Osteoblast (primary cell): ENCODE measurements at places on chromosomes 3 and 15. TPM values are rescaled to one million over a fixed set of nuclear protein-coding genes. Genes with fewer than 3 reads are reported as not detected.

DNA sequence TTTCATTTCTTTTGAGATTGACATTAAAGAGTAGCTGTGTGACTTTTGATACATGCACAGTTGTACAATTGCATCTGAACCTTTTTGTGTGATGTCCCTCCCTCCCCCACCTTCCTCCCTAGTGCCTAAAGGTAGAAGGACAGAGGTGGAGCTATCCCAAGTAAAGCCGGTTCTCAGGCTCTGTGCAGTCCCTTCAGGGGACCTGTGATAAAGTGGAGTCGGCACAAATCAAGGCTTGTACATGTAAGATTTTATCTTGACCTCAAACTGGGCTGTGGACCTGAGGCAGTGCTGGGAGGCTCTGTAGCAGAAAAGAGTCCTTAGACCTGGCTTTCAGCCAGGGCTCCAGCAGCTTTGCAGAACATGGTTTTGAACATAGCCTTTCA lies 55.5 kb upstream of the CMTM7 start:
- no peak for DNase-seq

- DNase-seq: no peak
Observed at GRCh38 chr3:67781218-67781617, 126.8 kb upstream of the SUCLG2 start.

DNA sequence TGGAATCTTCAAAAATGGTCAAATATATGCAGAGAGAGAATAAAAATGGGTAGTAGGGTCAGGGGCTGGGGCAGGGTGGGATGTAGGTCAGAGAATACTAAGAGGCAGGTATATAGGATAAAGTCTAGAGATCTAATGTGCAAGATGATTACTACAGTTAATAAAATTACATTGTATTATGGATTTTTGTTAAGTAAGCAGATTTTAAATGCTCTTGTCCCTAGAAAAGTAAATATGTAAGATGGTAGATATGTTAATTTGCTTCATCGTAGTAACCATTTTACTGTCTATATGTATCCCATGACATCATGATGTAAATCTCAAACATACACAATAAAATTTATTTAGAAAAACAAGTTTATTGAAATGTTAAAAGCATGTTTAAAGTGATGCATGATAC lies 1051.4 kb downstream of the AGBL1 start:
- DNase-seq: no peak

DNA sequence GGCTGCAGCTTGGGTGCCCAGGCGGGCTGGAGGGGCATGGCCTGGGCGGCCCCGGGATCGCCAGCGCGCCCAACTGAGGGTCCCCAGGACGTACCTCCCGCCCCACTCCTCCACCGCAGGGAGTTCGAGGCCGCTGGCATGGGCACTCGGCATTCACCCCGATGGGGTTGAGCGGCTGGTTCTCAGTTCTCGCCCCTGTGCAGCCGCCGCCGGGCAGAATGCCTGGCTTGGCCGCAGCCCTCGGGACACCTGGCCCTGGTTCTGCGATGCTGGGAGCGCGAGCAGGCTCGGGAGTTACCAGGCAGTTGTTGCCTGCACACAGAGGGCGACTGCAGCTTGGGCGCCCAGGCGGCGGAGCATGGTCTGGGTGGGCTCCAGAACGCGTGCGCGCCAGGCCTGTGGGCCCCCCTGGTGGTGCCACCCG lies 121.4 kb downstream of the LMLN start:
- no peak for DNase-seq

GRCh38 chr3:52084954-52085680 lies 28.7 kb upstream of the DUSP7 start:
- peak; percentile 71 for DNase-seq

- no peak for DNase-seq
Observed at GRCh38 chr15:55707518-55707917, 35.4 kb downstream of the PRTG start.

GRCh38 chr3:61181874-61182273 lies 69.4 kb downstream of the FHIT start:
- peak; percentile 49 for DNase-seq

DNA sequence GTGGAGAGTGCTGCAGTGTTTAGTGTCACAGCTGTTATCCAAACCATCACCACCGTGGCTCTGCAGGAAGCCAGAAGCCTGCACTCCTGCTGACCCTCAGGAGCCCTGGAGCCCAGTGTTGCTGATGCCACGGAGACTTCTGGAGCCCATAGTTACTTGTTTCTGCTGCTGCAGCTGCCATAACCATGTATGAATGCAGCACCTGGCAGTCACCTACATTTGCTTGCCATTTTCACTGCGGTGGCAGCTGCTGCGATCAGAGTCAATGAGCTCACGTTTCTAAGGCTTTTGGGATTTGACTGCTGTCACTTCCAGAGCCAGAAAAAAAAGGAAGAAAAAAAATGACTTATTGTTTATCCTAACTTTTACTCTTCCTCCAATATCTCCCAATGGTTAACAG lies 299.2 kb upstream of the THRB start:
- DNase-seq: no peak

- DNase-seq: peak; percentile 86
Observed at GRCh38 chr3:171770689-171771620, 39.3 kb downstream of the PLD1 start.

- DNase-seq: no peak
Observed at GRCh38 chr3:87979527-87979926, 79.3 kb downstream of the CGGBP1 start.

DNA sequence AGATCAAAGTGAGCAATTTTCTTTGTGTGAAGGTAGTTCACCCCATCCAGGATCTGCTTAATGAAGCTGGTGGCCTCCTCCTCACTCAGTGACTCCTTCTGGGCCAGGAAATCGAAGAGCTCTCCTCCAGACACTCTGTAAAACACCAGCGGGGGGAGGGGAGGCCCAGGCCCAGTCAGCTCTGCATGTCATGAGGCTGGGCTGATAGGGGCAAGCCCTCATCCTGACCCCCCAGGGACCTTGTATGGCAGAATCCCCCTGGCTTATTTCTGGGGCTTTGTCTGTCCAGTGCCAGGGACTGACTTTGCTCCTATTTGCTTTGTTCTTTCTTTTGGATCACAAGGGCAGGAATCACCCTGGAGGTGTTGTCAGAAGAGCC lies 74.9 kb downstream of the DAPK2 start:
- DNase-seq: no peak

GRCh38 chr15:49060710-49061495 lies 14.7 kb upstream of the SECISBP2L start:
- DNase-seq: peak; percentile 48

- DNase-seq: no peak
Observed at GRCh38 chr3:33403756-33404155, 36.4 kb downstream of the UBP1 start.

GRCh38 chr3:172132721-172133311 lies 93.4 kb downstream of the FNDC3B start:
- no peak for DNase-seq

GRCh38 chr3:28743831-28744230 lies 395.2 kb upstream of the AZI2 start:
- no peak for DNase-seq

DNA sequence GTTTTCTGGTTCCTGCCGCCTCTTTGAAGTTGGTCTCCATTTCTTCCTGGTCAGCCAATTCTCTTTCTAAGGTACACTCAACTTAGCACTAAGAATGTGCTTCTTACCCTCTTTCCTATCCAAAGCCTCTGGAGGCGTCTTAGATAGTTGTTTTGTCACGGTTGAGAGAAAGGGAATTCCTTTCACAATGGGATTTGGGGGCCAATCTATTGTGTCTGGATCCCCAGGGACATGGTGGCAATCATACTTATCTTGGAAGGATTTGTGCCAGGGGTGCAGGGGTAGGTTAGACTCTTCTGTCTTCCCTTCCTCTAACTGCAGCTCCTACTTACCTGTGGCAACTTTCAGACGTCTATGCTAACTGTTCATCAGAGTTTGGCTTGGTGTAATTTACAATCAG lies 287.1 kb downstream of the SOX2 start:
- no peak for DNase-seq

GRCh38 chr15:87722941-87723691 lies 533.4 kb downstream of the NTRK3 start:
- DNase-seq: peak; percentile 51

DNA sequence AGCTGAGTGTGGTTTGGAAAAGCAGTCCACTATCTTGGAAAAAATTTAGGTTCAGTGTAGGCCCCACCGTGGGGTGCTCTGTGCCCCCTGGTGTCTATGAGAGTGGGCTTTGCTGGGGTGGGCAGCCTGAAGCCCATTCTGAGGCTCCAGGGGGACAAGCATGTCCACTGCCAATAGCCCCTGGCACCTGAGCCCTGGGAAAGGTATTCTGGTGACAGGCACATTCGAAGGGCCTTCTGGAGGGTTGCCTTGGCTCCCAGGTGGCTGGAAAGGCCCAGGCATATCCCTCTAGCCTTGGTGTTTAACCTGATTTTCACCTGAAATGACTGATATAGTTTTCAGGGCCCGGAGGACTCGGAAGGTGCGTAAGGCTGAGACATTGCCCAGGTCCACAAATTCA lies 36.1 kb downstream of the SCN5A start:
- DNase-seq: peak; percentile 74

DNA sequence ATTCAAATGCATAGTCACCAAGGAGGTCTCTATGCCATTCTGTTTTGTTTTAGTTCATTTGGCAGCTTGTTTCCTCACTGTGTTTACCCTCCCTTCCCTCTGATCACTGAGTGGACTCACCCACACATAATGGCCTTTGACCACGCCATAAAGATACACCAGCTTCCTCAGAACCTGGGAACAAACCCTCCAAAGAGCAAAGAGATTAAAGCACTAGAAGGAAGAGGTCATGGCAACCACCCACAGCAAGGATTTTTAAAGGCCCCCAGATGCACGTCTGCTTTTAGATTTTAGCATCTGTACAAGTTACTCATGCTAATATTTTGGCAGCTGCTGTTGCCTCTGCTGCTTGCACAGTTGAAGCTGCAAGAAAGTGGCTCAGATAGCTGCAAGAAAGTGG lies 47.9 kb upstream of the CADPS start:
- DNase-seq: peak; percentile 58

- no peak for DNase-seq
Observed at GRCh38 chr3:57967590-57967989, 40.6 kb upstream of the FLNB start.

DNA sequence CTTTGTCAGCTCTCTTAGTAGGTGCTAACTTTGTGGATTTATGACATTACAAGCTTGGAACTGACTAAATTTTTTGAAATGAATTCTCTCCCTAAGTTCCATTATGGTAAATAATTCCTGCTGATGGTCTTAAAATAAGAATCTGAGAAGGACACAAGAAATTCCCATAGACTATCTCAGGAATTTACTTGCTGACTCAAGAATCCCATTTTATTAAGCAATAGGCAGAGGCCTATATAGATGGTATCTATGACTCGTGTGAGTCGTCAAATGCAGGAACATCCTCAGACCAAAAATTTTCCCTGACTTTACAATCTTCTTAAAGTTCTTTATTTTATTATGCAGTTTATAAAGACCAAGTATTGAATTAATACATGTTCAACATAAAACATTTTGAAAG lies 30.7 kb upstream of the CBLB start:
- DNase-seq: no peak

DNA sequence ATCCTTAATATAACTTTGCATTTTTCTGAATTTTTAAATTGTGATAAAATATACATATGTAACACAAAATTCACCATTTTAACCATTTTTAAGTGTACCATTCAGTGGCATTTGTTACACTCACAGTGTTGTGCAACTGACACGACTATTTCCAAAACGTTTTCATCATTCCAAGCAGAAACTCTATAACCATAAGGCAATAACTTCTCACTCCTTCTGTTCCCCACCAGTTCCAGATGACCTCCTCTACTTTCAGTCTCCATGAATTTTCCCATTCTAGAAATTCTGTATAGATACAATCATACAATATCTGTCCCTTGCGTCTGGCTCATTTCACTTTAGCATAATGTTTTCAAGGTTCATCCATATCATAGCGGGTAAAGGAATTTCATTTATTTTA lies 223.5 kb upstream of the TTC14 start:
- no peak for DNase-seq

DNA sequence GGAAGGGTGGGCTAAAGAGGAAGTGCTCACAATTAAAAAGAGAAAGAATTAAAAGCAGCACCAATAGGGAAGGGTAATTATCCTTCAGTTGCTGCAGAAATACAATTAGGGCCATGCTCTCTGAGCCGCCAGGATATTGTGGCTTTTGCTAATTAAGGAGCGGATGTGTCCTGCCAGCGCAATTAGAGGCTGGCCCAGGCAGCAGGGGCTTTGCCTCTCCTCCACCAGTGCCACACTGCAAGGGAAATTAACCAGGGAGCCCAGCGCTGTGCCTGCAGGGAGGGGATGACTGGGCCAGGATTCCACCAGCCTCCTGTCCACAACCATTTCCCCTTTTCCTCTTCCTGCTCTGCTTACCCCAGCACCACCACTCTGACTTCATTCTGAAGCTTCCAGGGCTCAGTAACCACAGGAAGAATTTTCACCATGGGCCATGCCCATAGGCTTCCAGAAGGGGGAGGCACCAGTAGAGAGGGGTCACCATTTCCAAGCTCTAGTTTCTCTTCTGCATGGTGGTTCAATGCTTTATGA lies 10.4 kb upstream of the AEN start:
- no peak for DNase-seq

DNA sequence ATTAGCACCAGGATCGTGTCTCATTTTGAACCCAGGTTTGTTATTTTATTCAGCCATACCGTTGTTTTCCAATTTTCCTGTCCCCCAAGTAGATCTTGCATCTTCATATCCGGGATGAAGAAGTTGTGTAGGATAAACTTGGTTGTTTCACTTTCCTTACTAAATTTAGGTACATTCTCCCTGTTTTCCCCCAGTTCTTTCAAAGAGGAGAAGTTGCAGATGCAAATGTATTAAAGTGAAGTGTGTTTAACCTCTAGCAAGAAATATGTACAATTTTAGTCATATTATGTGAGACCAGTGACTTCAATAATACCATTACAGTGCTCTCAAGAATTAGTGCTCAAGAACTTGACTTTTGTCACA lies 1.3 kb downstream of the ATXN7 start:
- no peak for DNase-seq

GRCh38 chr3:16088496-16088895 lies 86.0 kb upstream of the GALNT15 start:
- peak; percentile 22 for DNase-seq

- DNase-seq: no peak
Observed at GRCh38 chr3:99128235-99128634, 226.7 kb upstream of the DCBLD2 start.

Gene TMEM39A
- total RNA-seq: 53.2 and 54.5 TPM in 2 replicates

Gene VGLL3
- total RNA-seq: 198 and 242 TPM in 2 replicates

Gene CACNA2D3
- total RNA-seq: under 0.01 and 0.36 TPM in 2 replicates

Gene SI
- total RNA-seq: not detected in 2 replicates

Gene HAPLN3
- 14.7 and 18.8 TPM in 2 replicates for total RNA-seq

Gene CFAP92
- total RNA-seq: not detected in 2 replicates

Gene CPLX3
- total RNA-seq: not detected in 2 replicates

Gene PGBD4
- 1.8 and 2.1 TPM in 2 replicates for total RNA-seq

Gene SLC22A14
- 0.29 and 0.36 TPM in 2 replicates for total RNA-seq

Gene SLC51B
- not detected in 2 replicates for total RNA-seq
